ENCODE measurements at places on chromosomes 4 and X.

DNA sequence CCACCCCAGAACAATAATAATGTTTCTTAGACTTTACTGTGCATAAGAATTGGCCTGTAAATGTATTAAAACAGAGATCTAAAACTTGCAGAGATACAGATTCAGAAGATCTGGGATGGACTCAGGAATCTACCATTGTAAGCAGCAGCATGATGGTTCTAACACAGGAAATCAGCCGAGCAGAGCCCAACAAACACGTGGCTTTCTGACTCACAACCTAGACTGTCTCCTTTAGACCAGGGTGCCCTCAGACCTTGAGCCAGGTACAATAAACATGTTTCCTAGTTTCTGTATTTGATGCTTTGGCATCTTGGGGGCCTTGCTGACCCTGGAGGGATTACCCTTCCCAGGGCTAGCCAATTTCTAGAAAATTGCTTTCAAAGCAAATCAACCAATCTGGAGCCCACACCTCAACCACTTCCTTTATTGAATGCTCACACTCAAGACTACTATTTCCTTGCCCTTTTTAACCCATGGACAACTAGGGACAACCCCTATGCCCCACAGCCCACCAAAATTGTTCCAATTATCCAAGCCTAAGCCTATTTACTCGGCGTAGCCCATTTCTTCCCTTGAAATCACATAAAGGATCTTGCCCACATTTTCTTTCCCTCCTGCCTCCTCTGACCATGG is 80.5 kb downstream of the TBC1D9 start:
- DNase-seq: no peak

- no peak for DNase-seq
Observed at GRCh38 chrX:150942942-150943594, 40.1 kb upstream of the HMGB3 start.

- no peak for DNase-seq
Observed at GRCh38 chr4:99300934-99301333, 10.1 kb upstream of the ADH1A start.

GRCh38 chr4:114606245-114606644 is 7.6 kb downstream of the UGT8 start:
- no peak for DNase-seq

- no peak for DNase-seq
Observed at GRCh38 chrX:125131164-125131563, 188.5 kb upstream of the TEX13C start.

DNA sequence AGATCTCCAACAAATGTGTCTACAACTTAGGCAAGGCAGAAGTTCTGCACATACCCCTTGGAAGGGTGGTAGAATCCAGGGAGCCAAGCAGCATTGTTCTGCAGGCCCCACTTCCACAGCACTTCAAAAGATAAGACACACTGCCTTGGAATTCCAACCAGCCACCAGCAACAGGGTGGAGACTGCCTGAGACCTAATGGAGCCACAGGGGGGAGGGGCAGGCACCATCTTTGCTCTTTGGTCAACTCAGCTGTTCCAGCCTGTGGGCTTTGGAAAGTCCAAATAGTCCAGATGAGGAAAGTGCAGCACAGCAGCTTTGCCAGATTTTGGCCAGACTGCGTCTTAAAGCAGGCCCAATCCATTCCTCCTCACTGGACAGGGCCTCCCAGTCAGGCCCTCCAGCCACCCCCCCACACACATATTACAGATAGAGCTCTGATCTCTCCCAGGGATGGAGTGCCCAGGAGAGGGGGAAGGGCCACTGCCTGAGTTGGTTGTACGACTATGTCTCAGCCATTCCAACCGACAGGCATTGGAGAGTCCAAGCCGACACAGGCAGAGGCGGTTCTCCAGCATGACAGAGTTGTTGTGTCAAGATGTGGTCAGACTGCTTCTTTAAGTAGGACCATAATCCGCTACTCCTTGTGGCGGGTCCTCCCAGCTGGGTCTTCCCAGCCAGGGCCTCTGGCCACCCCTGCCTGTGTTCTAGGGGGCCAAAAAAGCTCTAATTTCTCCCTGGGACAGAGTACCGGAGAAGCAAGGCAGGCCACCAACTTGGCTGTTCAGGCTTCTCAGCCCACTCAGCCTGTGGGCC is 42.5 kb upstream of the ANTXR2 start:
- no peak for DNase-seq

- no peak for DNase-seq
Observed at GRCh38 chr4:97987019-97987648, 156.1 kb downstream of the STPG2 start.

DNA sequence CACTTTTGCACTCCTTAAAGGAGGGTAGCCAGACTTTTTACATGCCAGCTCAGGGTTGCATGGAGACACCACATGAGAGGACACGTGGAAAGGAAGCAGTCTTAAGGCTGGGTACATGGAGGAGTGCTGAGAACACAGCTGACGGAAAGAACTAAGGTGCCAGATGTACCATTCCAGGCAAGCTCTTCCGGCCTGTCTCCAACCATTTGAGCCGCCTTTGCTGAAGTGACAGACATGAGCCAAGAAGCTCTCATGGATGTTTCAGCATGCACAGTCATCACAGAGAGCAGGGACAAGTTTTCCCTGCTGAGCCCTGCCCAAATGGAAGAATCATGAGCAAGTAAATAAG is 83.4 kb upstream of the BMP2K start:
- DNase-seq: no peak

- DNase-seq: no peak
Observed at GRCh38 chr4:140047017-140047640, 106.9 kb downstream of the MAML3 start.

Measured in T-helper 17 cell (primary cell).